ENCODE measurements at places on chromosomes 16 and 17. TPM values are rescaled to one million over a fixed set of nuclear protein-coding genes. Genes with fewer than 3 reads are reported as not detected.

The CYGB gene
- total RNA-seq, result 8.3 TPM

The PRPSAP2 gene
- 72.5 TPM for total RNA-seq

The CALCOCO2 gene
- total RNA-seq, result 11.0 TPM

The MFSD6L gene
- not detected for total RNA-seq

The ZNF48 gene
- total RNA-seq, result 6.3 TPM

The CCNF gene
- total RNA-seq, result 37.3 TPM

The CCL17 gene
- total RNA-seq, result not detected

The SLC25A19 gene
- 30.9 TPM for total RNA-seq

The TBX6 gene
- not detected for total RNA-seq

The TMC7 gene
- 1.9 TPM for total RNA-seq

The TMEM235 gene
- total RNA-seq, result not detected

The CTF1 gene
- 0.33 TPM for total RNA-seq

The KRT28 gene
- total RNA-seq, result not detected

The NOG gene
- 0.92 TPM for total RNA-seq

The HYDIN gene
- 2.5 TPM for total RNA-seq

The RGS11 gene
- not detected for total RNA-seq

The CCL14 gene
- total RNA-seq, result not detected

The XYLT1 gene
- 6.9 TPM for total RNA-seq

The MGAT5B gene
- total RNA-seq, result 4.1 TPM

The TNFRSF13B gene
- not detected for total RNA-seq

The C17orf50 gene
- not detected for total RNA-seq

The SSTR5 gene
- total RNA-seq, result not detected

The ASGR1 gene
- total RNA-seq, result 1.2 TPM

The TMEM238L gene
- total RNA-seq, result not detected

The PRAC1 gene
- total RNA-seq, result not detected

The SEPTIN12 gene
- total RNA-seq, result not detected

The TSPAN10 gene
- 4.5 TPM for total RNA-seq

The AATK gene
- total RNA-seq, result 0.17 TPM

The CDR2L gene
- 11.5 TPM for total RNA-seq

The RAMP2 gene
- not detected for total RNA-seq

The CA7 gene
- total RNA-seq, result not detected

The PRSS8 gene
- total RNA-seq, result not detected

The CHST5 gene
- not detected for total RNA-seq

The TMEM88 gene
- total RNA-seq, result not detected

The EVI2B gene
- total RNA-seq, result not detected

The NKIRAS2 gene
- total RNA-seq, result 42.1 TPM

The SLC4A1 gene
- total RNA-seq, result not detected

The TSR1 gene
- total RNA-seq, result 117 TPM

The ODAD4 gene
- 0.42 TPM for total RNA-seq

The KIF18B gene
- 4.9 TPM for total RNA-seq

The USH1G gene
- not detected for total RNA-seq

The G6PC1 gene
- not detected for total RNA-seq

Data from Daoy (cell line).